ENCODE measurements at places on chromosomes 4 and X. TPM values are rescaled to one million over a fixed set of nuclear protein-coding genes. Genes with fewer than 3 reads are reported as not detected.
A peak's percentile ranks its signal among the peaks of the same experiment; 100 is the strongest.

Gene ZGRF1
- 19.7 TPM for polyA plus RNA-seq

Gene TMSB15C
- 0.37 TPM for polyA plus RNA-seq

Gene APBB2
- polyA plus RNA-seq, result 16.2 TPM

Gene CSAG3
- not detected for polyA plus RNA-seq

Gene PRR32
- polyA plus RNA-seq, result not detected

Gene OTC
- polyA plus RNA-seq, result not detected

Gene UCP1
- not detected for polyA plus RNA-seq

Gene MAGEC1
- polyA plus RNA-seq, result not detected

Gene GAGE12E
- not detected for polyA plus RNA-seq

GRCh38 chr4:159368320-159368719 is 265.4 kb downstream of the RAPGEF2 start:
- DNase-seq, result no peak

GRCh38 chr4:113919611-113920010 is 59.8 kb downstream of the ARSJ start:
- no peak for DNase-seq

DNA sequence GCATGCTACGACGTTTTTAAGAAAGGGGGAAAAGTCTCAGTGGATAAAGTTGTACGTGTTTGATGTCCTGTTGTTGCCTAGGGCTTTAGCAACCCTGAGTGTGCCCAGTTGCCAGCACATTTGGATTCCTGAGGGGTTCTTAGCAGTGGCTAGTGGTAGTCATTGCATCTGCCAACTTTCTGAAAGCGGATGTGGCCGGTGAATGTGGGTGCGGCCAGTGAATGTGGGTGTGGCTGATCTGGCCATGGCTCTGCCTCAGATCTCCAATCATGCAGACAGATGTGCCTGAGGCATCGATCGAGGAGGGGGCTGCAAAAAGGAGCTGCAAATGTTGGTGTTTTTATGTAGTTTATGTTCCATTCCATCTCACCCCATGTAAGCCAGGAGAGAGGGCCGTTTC is 41.5 kb upstream of the FAT1 start:
- DNase-seq, result no peak

- DNase-seq, result no peak
These were observed 5.1 kb downstream of the SETD7 start for GRCh38 chr4:139550724-139551429.

- DNase-seq, result no peak
These were observed 38.2 kb downstream of the ETDC start for GRCh38 chrX:135347381-135348016.

GRCh38 chr4:115675719-115676118 is 562.3 kb upstream of the NDST4 start:
- no peak for DNase-seq

DNA sequence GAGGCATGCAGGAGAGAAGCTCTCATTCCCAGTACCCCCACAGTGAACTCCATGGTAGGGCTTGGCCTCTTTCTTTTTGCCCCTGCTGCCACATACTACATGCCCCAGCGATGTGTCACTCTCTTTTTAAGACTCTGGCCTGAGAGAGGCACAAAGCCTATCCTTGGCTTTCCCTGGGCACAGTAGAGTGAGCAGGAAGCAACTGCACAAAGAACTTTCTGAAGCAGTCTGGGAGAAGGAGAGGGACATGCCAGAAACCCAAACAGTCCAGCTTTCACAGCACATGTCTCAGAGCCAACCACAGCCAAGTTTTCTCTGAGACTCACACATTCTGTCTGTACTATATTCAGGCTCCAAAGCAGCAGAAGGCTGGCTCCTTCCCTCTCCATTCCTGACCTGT is 7.9 kb upstream of the NALF2 start:
- no peak for DNase-seq

DNA sequence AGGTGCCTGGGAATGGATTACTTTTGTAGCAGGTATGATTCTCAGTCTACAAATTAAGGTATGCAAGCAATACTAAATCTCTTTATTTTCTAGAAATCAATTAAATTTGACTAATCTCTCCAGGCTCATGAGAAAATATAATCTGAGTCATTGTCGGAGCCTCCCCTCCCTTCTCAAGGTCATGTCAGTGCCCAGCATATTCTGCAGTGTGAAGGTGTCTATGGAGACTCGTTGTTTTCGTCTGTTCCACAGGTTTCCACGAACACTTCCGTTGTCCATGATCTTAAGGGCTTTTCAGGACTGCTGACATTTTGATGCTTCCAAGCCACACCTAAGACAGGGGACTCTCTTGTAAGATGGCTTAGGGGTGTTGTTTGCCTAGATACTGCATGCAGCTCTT is 56.6 kb upstream of the SCOC start:
- DNase-seq, result no peak

GRCh38 chr4:81030981-81031791 is 678 bp downstream of the BMP3 start:
- no peak for DNase-seq

DNA sequence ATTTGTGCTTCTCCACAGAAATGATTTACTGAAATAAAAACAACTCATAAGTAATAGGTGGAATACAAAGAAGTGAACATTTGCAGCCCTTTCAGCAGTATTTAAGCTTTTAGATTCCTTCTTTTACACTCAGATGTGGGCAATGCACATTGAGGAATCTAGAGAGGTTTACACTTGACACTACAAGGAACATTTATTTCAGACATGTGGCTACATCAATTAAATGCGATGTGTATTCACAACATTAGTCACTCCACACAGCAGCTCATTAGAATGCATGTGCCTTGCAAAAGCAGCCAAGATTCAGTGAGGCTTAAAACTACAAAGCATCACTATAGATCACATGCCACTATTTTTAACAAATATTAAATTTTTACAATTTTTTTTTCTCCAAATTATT is 480.7 kb downstream of the INPP4B start:
- DNase-seq, result no peak

- DNase-seq, result no peak
These were observed 38.6 kb downstream of the MND1 start for GRCh38 chr4:153383131-153383530.

GRCh38 chr4:184382189-184382846 is 92.0 kb downstream of the IRF2 start:
- DNase-seq, result peak; percentile 53

DNA sequence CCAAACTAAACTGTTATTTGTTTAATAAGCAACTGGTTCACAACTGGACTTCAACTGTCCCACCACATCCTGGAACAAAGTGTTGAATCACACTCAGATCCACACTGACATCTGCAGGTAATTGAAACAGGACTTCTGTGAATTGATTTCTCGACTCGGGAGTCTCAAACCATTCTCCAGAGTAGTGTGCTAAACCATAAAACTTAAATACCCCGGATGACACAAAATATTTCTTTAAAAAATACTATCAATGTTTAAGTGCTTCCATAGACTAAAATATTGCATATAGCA is 95.4 kb upstream of the PLAC1 start:
- DNase-seq, result no peak

GRCh38 chrX:37926700-37927099 is 79.3 kb upstream of the DYNLT3 start:
- DNase-seq, result peak; percentile 4

GRCh38 chr4:47483745-47484144 is 1.3 kb upstream of the ATP10D start:
- no peak for DNase-seq

DNA sequence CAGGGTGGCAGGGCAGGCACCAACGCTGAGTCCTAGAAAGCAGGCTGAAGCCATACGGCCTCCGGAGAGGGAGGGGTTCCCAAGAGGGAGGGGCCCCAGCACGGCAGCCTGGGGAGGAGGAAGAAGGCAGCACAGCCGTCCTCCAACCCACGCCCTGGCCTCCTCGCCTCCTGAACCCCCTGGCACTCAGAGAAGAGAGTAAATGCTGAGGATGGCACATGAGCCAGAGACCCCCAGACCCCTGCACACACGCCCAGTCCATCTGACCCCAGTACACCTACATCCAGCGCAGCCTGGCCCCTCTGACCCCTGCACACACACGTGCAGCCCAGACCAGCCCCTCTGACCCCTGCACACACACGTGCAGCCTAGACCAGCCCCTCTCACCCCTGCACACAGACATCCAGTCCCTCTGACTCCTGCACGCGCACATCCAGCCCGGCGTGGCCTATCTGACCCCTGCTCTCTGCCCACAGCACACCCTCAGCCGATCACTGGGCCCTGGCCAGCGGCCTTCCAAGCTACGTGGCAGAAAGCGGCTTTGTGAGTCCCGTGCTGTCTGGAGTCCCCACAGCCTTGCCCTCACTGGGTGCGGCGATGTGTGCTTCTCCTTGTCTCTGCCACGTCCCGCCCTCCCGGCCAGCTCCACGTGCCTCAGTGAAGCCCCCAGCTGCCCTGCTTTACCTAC is 18.5 kb downstream of the ATP5ME start:
- no peak for DNase-seq

- no peak for DNase-seq
These were observed 39.3 kb downstream of the HMX1 start for GRCh38 chr4:8832113-8832915.

DNA sequence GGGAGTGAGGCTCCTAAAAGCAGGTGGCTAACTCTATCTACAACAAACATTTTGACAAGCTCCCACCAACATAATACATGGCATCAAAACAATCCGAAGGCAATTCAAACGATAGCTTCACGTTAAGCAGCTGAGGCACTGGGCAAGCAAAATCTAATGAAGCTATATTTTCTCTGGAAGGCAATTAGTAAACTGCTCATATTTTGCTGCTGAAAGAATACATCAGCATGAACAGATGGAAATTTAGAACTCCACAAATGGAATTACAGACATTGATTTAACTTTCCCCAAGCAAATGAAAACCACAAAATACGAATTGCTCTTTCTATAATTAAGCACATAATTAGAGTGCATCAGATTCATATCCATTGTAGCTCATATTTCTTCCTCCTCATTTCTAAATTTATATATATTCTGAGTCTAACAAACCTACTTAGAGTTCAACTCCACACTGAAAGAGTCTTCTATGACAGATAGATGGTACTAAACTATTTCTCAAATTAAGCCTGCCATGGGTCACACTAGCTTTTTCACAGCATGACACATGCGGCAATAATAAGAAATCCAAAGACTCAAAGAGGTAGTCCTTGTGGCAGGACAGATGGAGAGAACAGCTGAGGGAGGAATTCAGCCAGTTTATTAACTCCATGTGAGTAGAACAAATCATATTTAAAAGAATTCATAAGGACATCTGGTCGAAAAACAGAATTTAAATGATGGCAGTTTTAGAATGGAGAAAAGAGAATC is 305.4 kb downstream of the MAPK10 start:
- no peak for DNase-seq

DNA sequence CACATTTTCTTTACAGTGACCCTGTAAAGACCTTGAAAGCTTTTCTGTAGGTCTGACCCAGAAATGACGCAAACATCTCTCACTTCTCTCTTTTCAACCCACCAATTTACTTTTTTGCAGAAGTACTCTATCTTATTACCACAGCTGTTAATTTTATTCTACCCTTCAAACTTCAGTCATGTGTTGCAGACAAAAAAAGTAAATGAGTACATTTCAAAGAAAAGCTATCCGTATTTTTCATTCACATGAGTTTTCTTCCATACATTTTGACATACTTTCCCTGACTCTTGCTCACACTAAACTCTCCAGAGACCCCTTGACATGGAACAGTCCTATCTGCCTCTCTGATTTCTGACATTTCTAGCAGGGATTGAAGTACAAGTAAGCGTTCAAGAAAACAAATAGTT is 51.7 kb downstream of the SLC7A11 start:
- DNase-seq, result peak; percentile 66

GRCh38 chrX:69968950-69969349 is 80.8 kb downstream of the AWAT2 start:
- DNase-seq, result no peak

DNA sequence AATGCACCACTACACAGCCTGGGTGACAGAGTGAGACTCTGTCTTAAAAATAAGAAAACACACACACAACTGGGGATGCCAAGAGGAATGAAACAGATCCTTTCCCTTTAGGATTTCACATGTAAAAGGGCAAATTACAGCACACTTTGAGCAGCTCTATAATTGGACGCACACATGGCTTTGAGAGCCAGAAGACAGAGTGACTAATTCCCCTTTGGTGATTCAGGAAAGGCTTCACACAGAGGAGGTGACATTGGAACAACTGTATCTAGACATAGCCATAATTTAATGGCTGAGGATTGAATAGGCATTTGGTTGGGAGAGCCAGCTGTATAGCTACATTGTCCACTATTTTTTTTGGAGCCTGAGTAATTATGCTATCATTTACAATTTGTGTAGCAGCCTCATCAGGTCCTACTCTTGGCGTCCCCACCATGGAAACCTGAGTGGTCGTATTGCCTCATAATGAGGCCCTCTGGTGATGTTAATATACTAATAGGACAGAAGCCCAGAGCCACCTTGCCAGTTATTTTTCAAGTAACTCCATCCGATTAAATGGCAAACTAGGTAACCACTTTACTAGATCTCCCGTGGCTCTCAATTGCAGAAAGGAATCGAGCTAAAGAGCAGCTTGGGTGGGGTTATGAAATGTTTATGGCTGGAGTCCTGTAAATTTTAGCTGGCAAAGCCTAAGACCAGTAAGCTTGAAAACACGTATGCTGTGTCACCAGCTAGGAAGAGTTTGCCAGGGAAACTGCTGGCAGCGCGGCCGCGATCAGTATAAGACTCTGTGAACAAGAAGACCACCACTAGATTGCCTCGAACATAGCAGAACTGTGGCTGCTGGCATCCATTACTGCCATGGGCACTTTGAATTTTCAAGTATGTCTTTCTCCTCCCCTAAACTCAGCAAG is 8.5 kb upstream of the PPEF1 start:
- no peak for DNase-seq

DNA sequence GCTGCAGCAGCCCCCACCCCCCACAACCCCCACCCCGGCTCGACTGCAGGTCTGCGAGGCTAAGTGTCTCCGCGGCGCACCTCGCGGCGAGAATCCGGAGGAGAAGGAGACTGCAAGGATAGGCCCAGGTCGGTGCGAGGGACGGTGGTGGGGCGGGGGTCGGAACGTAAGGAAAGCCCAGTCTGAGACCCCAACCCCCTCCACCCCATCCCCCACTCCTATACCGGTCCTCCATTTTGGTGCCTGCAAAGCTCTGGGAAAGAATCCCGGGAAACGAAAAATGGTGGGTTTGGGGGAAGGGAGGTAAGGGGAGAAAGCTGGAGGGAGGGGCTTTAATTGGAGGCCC is 614 bp downstream of the BEX3 start:
- DNase-seq, result no peak

DNA sequence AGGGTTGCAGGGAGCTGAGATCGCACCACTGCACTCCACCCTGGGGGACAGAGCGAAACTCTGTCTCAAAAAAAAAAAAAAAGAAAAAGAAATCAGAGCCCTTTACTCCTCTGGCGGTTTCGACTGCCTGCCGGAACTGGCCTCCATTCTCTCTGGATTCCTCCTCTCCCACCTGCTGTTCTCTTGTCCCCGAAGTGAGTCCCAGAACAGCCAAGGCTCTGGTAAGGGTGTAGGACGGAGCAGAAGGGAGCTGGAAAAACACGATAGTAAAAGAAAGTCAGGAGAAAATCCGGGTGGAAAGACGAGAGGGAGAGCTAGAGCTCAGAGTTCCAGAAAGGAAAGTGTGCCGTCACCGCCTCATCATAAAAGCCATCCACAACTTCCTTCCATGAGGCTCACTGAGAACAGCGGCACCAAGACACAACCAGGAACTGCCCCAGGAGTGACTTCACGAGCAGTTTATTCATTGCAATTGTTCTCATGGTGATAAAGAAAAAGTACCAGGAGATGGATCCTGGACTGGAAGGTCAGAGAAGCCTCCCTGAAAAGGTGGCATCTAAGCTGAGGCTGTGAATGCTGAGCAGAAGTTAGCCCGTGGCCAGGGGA is 12.3 kb downstream of the TLR3 start:
- DNase-seq, result no peak

GRCh38 chr4:152605641-152606335 is 69.9 kb upstream of the FBXW7 start:
- no peak for DNase-seq
